Stimulated activated CD8-positive, alpha-beta memory T cell treated with anti-CD3 and anti-CD28 coated beads, Interleukin-15, amount 100 ng/mL, for 1 hour (primary cell): ENCODE measurements at places on chromosomes 1 and 21.

- DNase-seq = no peak
Measured at GRCh38 chr1:22817462-22817861, 106.8 kb downstream of the EPHB2 start.

DNA sequence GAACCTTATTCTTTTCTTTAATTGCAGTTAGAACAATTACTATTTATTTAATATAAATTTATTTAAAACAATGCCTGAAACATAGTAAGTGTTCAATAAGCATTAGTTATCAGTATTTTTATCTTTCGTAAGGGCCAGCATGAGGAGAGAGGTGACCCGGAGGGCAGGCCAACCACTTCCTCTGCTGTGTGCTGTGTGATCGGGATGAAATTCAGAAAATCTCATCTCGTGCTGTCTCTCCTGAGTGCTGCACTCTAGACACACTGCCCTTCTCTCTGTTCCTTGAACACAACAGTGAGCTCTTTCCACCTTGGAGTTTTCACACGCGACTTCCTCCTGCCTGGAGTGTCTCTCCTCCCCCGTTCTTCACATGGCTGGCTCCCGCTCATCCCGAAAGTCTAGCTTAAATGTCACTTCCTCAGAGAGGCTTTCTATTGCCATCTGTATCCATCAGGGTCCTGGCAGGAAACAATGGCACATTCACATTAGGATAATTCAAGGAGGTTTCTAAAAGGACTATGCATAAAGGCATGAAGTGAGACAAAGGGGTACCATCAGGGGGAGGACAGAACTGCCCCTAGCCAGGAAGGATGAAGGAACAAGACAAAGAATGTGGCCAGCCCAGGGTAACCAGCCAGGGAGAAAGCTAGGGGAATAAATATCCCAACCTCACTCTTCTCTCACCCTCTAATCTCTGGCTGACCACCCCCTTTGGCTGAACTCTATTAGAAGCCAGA is 142.6 kb upstream of the GJB5 start:
- DNase-seq = no peak

DNA sequence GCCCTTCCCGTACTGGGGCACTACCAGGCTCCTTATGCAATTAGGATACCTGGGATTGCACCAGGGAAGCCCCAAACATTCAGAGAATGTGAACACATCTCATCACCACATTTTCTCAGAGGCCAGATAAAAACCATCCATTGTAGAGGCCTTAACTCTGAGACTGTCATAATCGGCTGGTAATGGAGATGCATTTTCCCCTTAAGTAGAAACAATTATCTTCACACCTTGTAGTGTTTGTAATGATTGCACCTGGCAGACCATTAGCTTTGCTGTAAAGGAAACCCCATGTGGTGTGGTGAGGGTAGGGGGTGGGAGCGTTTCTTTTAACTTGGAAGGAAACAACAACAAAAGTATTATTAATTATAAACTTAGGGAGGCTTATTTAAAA is 90.0 kb upstream of the TLR5 start:
- no peak for DNase-seq

DNA sequence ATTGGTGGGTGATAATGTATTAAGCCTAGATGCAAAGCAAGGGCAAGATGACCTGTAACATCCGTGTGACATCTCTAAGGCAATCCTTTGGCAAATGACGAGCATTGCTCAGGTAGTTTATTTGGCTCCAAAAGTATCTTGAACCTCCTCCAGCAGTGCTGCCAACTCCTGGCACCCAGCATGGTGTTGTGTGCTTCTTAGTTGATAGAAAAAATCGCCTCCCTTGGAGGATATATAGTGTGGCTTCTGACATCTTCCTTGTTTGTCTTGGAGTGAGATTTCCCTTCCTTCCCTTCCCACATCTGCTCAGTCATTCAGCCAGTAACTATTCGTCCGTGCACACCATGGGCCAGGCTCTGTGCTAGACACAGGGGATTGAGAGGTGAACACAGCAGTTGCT is 121.8 kb downstream of the TOMM20 start:
- no peak for DNase-seq

DNA sequence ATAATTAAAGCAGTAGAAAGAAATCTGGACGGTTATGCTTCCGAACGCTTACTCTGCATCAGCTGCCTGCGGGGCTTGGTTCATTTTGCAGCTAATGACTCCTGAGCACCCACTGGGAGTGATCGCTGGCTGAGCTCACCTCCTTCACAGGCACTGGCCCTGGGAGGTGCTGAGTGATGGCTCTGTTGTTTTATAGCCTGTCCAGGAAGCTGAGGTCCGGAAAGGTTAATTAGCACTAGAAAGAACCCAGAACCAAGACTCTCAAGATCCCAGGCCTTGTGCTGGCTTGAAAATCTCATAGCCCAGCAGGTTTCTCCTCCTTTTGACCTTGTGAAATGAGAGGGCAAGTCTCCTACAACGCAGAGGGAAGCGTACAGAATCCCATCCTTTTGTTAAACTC is 226.2 kb downstream of the AJAP1 start:
- no peak for DNase-seq

GRCh38 chr1:84301004-84301784 is at the start of gene SAMD13:
Gene SAMD13 (plus strand): TSS chr1:84301708. CDS start chr1:84303235, 1,527 bp downstream.
- no peak for DNase-seq

- no peak for DNase-seq
Measured at GRCh38 chr1:177863796-177864195, 106.1 kb downstream of the SEC16B start.

GRCh38 chr1:54649130-54649898 is 7.7 kb downstream of the MROH7 start:
- no peak for DNase-seq

- no peak for DNase-seq
Measured at GRCh38 chr1:55529017-55529416, 313.9 kb upstream of the USP24 start.

GRCh38 chr1:35646043-35646442 is 4.7 kb upstream of the PSMB2 start:
- DNase-seq = no peak

- DNase-seq = no peak
Measured at GRCh38 chr1:170095976-170096748, 21.7 kb upstream of the KIFAP3 start.

DNA sequence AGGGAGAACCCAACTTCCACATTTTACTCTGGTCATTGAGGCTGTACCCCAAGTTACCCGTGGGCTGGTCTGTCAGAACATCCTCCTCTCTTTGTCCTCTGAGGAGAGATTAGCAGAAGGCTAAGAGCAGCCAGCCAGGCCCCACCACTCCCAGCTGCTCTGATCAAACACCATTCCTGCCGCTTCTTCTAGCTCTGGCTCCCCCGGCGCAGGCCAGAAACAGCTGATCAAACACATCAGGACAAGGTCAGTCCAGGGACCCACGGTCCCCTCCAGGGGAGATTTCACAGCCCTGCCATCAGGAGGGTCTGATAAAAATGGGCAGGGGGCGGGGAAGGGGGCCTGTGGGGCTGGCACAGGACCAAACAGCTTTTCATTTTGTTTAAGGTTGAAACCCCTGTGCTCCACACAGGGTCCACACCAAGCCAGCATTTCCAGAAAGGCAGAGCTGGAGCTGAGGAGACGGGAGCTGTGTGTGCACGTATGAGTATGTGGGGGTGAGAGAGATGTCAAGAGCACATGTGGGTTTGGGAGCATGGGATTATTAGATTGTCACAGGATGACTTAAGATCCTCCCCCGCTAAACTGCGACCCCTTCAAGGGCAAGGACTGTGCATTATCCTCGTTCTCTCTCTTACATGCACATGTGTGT is 29.9 kb upstream of the EPHA8 start:
- no peak for DNase-seq

- DNase-seq = peak; percentile 31
Measured at GRCh38 chr1:198620951-198621824, 17.7 kb upstream of the PTPRC start.

DNA sequence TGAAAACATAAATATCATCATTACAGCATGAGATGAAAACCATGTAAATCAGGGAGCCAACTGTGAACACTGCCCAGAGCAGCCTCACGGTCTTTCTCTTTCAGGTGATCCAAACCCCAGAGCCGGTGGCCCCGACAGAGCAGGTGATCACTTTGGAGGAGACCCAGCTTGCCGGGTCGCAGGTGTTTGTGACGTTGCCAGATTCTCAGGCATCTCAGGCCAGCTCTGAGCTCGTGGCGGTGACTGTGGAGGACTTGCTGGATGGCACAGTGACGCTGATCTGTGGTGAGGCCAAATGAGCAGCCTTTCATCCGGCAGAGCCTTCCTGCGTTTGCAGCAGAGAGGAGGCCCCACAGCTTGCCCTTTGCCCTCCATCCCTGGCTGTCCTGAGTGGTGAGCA is 37.2 kb upstream of the EPHA8 start:
- DNase-seq = no peak

DNA sequence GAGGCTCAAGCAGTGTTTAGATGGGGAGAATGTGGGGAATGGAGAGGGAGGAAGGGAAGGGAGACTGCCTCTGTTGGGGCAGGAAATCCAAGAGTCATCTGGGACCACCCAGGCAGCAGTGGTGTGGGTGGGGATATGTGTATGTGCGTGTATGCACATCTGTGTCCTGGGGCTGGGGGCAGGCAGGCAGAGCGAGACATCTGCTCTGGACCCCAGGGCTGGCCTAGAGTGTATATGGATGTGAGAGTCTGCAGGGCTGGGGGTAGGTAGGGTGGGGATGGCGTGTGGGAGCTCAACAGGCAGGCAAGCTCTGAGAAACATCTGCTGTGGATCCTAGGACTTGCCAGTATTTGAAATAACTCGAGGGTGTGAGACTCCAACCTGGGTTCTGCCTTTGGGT is 3.5 kb downstream of the PTCH2 start:
- no peak for DNase-seq

- DNase-seq = no peak
Measured at GRCh38 chr1:121417325-121417923, 232.6 kb downstream of the SRGAP2C start.

DNA sequence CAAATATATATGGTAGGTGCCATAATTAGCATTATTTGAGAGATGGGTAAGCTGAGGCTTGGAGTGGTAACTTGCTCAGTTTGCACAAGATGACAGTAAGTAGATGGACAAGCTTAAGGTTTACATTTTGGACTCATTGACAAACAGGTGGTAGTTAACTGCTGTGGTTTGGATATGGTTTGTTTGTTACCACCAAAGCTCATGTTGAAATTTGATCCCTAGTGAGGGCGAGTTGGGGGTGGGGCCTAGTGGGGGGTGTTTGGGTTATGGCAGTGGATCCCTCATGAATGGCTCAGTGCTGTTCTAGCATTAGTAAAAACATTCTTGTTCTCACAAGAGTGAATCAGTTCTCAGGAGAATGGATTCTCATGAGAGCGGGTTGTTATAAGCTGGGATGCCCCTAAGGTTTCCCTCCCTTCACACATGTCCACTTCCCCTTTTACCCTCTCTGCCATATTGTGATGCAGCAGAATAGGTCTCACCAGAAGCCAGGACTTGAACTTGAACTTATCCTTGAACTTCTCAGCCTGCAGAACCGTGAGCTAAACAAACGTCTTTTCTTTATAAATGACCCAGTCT is 6.6 kb upstream of the PRRX1 start:
- no peak for DNase-seq
